NCI-H1092 treated with DMSO at 0.1 percent for 48 hours (cell line): ENCODE measurements at places on chromosomes 1 and 21.
A peak's percentile ranks its signal among the peaks of the same experiment; 100 is the strongest.

DNA sequence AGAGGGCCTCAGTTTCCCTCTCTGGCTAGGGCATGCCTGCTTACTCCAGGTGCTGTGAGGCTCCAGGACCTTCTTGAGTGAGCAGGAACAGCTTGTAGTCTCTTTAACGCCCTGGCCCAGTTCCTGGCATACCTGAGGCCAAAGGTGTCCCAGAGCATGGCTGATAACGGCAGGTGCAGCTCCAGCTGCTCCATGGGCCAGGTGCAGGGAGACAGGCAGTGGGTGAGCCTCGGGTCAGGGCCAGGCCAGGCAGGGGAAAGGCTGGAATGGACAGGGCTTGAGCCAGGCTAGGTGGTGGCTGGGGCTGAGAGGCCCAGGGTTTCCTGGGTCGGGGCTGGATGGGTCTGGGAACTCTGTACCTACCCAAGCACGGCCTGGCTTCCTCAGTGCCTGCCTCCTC is 18.3 kb downstream of the EDN2 start:
- no peak for DNase-seq

DNA sequence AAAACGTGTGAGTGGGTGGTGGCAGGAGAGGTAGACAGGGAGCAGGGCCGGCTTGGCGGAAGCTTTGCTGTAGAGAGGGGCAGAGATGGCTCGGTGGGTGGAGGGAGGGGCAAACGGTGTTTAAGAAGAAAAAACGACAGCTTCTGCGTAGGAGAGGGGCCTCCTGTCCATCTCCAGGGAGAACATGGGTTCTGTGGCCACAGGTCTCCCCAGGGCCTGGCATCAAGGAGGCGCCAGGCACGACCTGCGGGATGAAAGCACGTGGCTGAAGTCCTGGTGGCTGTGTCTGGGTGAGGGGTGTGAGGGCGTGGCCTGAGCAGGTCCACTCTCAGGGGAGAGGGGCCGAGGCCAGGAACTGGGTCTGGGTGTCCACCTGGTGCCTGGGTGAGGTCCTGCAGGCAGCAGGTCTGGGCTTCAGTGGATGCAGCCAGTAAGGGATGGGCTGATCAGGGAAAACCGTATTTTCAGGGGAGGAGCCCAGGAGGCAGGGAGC is 940 bp upstream of the PRKCZ start:
- no peak for DNase-seq

GRCh38 chr1:159829273-159829634 is 2.6 kb downstream of the SLAMF8 start:
- DNase-seq: no peak

GRCh38 chr1:108816049-108816893 is 40.6 kb downstream of the AKNAD1 start:
- peak; percentile 91 for DNase-seq

- DNase-seq: no peak
These were observed 75.3 kb downstream of the FOXJ3 start for GRCh38 chr1:42259739-42260064.

DNA sequence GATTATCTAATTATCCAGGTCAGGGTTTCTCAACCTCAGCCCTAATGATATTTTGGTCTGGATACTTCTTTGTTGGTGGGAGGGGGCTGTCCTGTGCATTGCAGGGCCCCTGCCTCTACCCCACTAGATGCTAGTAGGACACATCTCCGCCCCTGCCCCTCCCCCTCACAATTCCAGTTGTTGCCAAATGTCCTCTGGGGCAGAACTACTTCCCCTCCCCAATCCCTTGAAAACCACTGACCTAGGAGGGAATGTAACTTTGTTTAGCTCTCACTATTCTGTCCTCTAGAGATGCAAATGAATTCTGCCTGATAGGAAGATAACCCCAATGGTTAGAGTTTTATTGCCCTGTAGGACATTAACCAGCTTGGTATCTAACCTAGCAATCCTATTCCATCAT is 8.1 kb downstream of the CACNA1S start:
- no peak for DNase-seq

GRCh38 chr1:185938396-185938795 is 204.2 kb downstream of the HMCN1 start:
- peak; percentile 19 for DNase-seq

GRCh38 chr1:162397943-162398560 is 13.9 kb downstream of the SH2D1B start:
- DNase-seq: peak; percentile 88

- no peak for DNase-seq
These were observed 25.5 kb downstream of the B3GALT5 start for GRCh38 chr21:39638281-39638680.

GRCh38 chr1:203985676-203986075 is 87.2 kb upstream of the SOX13 start:
- DNase-seq: no peak

DNA sequence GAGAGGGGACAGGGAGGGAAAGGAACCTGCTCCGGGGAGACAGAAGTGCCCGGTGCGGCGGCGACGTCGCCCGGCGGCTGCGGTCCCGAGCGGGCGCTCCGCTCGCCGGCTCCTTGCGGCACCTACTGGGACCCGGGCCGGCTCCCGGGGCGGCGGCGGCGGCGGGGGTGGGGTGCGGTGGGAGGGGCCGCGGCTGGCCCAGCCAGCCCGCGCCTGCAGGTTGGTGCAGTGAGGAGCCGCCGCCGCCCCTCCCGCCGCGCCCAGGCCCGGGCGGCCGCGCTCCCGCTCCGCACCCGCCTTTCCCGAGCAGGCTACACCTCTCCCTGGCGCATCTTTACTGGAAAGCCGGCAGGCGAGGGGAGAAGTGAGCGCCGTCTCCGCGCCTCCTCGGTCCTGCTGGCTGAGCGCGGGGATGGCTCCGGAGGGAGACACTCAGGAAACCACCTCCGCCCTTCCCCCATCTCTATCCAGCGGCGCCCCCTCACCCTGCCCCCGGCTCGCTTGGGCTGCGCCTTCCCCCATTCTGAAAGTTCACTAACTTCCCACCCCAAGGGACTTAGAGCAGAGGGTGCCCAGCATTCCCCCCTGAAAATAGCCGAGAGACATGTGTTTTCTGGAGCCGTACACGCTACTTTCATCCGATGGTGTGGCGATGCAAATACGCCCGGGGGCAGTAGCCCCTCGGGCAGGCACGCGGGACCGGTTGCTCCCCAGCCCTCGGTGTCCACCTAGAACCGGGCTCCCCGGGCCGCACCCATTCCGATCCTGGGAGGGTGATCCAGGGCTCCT is at the start of gene PLD5:
Gene PLD5, minus strand, starts transcription at position 127 of the 789 bp plus-strand sequence.
- peak; percentile 44 for DNase-seq

GRCh38 chr1:225763716-225764548 is 13.7 kb upstream of the SRP9 start:
- peak; percentile 62 for DNase-seq

DNA sequence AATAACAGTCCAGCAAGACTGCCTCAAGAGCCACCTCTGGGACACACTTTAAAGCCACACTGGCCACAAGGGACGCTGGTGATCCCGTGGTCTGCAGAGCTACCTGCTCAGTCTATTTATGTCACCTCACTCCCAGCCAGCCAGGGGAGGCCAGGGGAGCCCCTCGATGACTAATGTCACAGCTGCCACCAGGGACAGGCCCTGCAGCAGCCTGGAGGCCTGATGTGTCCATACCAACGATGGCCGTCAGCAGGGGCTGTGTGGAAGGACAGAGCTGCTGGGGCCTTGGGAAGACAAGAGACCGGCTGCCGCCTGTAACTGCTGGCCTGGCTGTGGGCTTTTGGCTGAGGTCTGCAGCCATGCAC is 71.0 kb downstream of the SIK1 start:
- peak; percentile 21 for DNase-seq

DNA sequence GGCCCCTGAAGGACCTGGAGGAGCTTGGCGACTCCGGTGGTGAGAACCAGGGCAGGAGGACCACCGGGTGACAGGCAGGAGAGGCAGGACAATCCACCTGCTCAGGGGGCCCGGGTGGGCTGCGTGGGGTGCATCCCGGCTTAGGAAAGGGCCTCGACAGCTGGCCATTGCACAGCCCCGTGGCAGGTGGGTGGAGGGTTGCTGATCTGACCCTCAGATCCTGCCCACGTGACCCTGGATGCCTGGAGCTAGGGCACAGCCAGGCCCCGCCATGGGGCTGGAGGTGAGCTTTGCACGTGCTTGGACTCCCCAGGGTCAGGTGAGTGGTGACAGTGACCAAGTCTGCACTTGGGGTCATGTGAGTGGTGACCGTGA is 35.5 kb upstream of the SLC19A1 start:
- no peak for DNase-seq

DNA sequence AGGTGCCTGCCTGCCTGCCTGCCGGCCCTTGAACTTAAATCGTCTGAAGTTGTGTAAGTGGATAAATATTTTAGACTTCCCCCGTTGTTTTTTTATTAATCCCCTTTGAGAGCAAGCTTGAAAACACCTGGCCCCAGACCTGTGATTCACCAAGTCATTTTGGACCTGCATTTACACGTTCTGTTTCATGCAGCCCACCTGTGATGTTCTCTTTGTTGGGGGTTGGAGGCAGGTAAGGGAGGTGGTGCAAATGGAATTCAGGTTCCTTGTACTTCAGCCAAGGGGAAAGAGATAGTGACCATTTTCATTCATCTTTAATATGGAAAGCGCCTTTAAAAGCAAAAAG is 1.2 kb downstream of the SLC37A1 start:
- no peak for DNase-seq

DNA sequence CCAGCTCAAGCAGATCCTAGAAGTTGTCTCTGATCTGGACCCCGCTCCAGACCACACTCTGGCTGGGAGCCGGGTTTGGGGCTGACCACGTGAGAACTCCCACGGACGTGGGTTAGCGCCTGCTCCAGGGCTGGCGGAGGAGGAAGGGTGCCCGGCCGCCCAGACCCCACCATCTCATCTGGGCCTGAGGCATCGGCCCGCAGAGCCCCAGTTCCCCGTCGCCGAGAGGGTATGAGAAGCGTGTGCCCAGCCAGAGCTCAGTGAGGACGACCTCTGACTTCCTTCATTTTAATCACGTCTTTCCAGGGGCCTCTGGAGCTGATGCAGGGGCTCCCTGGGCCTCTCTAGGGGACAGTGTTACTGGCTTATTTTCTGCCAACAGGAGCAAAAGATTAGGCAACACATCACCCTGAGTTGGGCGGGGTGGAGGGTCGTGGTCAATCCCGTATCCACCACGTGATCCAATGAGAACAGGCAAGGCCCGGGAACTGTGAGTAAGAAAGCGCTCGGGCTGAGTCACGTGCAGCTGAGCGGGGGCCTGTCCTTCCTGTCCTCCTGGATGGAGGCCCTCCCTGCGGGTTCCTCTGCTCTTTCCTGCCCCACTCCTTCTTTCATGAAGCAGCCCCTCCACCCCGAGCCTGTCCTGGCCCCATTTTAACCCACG is 81.1 kb downstream of the SIK1 start:
- DNase-seq: no peak

DNA sequence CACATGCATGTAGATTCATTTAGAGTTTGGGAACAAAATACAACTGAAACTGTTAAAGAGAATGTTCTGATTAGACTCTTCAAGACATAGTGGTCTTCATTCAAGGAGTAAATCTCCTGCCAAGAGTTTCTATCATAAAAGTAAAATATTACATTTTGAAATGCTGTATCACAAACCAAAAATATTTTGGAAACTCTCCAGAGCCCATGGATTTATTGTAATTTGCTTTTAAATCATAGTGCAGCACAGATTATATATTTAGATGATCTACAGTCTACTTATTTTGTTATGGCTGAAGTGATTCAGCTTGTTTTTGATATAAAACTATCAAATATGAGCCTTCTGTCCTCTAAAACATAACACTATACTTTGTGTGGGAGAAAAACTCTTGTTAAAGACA is 105.3 kb downstream of the DISP1 start:
- DNase-seq: no peak

GRCh38 chr1:38207275-38207674 is 160.7 kb upstream of the POU3F1 start:
- DNase-seq: no peak

DNA sequence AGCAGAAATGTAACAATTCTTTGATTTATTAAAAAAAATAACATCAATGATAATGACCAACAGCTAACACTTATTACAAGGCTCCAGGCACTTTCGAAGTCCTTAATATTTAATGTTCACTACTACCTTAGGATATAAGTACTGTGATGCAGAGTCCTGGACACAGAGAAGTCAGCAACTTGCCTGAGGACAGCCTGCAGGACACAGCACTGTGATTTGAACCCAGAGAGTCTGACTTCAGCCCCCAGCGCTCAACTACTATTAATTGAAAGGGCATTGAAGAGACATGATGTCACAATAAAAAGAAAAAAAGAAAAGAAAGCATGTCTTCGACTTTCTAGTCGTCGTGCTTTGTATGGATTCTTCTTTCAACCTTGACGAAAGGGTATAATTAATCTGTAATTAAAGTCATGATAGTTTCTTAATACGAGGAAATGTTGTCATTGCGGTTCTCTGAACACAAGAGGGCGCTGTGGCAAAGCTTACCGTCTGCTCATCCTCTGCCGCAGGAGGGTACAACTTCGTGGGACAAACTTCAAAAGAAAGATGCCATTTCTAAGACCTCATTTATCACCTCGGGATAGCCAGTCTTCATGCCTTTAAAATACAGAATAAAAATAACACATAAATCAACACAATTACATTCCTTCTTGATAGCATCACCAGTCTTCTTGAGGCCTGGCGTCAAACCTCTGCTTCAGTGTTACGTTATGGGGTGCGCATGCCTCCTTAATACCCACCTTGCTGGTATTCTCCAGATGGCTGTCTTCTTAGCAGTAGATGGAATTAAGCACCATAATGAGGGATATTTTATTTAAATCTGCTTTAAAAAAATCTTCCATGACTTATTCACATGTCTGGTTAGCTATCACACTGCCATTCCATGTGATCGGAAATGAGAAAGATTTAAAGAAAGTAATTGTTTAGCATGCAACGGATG is 240.1 kb downstream of the DISC1 start:
- peak; percentile 75 for DNase-seq

DNA sequence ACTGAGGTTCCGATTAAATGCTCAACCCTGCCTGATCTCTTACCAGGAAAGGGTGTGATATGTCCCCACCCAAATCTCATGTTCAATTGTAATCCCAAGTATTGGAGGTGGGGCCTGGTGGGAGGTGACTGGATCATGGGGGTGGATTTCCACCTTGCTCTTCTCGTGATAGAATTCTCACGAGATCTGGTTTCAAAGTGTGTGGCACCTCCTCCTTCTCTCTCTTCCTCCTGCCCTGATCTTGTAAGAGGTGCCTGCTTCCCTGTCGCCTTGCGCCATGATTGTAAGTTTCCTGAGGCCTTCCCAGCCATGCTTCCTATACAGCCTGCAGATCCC is 34.9 kb downstream of the RSPH1 start:
- no peak for DNase-seq

DNA sequence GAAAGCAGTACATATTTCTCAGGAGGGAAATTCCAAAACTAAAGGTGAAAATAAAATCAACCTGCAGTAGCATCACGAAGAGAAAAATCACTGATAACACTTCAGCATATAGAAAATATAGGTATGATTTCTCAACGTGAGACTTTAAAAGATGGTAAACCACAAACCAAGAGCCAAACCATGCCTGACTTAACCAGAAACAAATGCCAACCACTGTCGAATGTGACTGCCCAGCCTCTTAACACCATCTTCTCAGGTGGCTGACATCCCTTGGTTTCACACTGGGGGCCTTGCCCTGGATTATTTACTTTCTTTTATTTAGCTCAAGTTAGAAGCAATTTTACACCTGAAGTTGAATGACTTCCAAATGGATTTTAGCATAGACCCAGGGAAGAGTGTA is 10.1 kb downstream of the HMGCS2 start:
- DNase-seq: no peak
